T1000 (cell line): ENCODE measurements at places on chromosomes 16 and 17.

DNA sequence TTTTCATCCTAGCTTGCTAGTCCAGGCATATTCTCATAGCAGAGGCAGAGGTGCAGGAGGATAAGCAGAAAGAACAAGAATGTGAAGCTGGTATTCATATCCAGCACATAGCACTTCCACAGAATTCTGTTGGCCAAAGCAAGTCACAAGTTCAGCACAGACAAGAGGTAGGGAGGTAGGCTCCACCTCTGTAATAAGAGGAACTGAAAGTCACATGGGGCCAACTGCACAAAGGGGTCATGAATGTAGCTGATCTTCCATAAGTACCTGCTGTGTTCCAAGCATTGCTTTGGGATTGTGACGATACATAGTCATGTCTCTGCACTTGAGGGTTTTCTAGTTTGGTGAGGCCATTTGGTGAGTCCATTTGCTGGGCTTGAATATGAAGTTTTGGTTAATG lies 110.8 kb upstream of the MPHOSPH6 start:
- DNase-seq: no peak

DNA sequence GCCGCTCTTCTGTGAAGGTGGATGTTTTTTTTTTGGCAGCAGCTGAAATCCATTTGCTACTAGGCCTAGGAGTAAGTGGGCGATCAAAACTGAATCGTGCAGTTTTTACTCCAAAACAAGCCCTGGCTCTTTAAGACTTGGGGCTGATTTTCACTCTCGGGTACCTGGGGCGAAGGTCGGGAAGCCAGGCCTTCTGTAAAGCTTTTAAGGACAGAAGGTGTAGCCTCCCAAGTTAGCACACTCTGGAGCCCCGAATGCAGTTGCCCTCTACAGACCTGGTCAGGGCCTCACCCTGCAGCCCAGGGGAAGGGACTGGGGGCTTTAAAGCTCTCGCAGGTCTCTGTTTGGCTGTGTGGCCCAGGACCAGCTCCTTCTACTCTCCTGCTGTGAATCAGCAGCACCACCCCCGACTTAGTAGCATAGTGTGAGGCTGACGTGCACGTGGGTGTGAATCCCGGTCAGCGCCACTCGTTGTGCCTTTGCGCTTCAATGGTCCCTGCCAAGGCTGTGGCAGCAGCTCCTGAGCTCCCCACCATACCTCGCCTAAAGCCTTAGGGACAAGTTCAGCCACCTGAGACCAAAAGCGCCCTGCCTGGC lies 49.9 kb downstream of the TMEM235 start:
- DNase-seq: no peak

DNA sequence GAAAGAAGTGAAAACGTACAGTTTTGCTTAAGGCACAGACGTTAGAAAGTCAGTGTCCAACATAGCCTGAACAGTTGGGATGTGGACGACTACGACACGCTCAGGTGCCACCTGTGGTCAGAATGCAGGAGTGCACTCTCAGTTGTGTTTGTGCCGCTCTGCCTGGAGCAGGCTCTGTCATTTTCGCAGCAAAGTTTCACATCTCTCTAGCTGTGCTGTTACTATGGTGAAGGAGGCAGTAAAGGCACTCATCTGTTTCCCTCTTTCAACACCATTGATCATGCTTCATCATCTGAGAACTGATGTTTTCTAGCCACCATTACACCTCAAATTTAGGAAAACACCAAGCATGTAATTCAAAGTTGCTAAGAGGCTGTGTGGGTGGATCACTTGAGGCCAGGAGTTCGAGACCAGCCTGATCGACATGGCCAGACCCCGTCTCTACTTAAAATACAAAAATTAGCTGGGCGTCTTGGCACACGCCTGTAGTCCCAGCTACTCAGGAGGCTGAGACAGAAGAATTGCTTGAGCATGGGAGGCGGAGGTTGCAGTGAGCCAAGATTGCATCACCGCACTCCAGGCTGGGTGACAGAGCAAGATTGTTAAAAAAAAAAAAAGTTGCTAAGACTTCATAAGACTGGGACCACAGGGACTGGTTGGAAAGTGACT lies 44.9 kb upstream of the DNAJA2 start:
- no peak for DNase-seq

DNA sequence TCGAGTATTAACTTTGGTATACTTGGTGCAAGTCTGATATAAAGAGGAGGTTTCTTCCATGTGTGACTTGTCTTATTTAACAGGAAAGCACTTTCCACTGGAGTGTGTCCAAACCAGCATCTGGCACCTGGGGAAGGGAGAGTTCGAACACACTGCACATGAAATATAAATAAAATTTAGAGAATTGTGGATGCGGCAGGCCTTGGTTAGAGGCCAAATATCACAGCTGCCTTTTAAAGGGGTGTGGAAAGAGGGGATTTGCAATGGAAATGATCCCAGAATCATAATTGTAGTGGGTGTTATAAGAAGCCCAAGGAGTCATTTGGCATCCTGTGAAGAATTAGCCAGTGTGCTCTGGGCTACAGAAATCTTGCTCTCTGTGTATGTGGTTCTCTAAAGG lies 4.3 kb upstream of the NXN start:
- no peak for DNase-seq

- DNase-seq: no peak
These were observed 17.4 kb downstream of the NF1 start for GRCh38 chr17:31112001-31112661.

DNA sequence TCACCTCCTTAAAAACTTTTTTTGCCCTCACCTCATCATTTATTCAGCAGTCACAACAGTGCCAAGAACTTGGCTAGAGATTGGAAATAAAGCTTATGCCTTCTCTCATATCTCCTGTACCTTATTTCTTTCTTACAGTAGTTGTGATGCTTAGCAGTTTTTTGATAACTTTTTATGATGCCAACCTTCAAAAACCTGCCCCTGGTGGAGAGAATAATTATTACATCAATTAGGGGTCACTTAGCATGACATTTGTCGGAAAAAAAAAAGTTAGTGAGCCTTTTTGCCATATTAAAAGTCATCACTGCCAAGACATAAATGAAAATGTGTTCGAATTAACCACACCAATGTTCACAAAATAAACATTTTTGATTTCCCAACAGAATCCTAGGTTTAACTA lies 296.6 kb downstream of the WWOX start:
- DNase-seq: no peak

GRCh38 chr17:82217530-82218204 lies 5.0 kb upstream of the CCDC57 start:
- DNase-seq: no peak

- DNase-seq: no peak
These were observed 3.4 kb downstream of the LYRM1 start for GRCh38 chr16:20903899-20904506.

- DNase-seq: no peak
These were observed 202.1 kb upstream of the IRX3 start for GRCh38 chr16:54488729-54489128.

DNA sequence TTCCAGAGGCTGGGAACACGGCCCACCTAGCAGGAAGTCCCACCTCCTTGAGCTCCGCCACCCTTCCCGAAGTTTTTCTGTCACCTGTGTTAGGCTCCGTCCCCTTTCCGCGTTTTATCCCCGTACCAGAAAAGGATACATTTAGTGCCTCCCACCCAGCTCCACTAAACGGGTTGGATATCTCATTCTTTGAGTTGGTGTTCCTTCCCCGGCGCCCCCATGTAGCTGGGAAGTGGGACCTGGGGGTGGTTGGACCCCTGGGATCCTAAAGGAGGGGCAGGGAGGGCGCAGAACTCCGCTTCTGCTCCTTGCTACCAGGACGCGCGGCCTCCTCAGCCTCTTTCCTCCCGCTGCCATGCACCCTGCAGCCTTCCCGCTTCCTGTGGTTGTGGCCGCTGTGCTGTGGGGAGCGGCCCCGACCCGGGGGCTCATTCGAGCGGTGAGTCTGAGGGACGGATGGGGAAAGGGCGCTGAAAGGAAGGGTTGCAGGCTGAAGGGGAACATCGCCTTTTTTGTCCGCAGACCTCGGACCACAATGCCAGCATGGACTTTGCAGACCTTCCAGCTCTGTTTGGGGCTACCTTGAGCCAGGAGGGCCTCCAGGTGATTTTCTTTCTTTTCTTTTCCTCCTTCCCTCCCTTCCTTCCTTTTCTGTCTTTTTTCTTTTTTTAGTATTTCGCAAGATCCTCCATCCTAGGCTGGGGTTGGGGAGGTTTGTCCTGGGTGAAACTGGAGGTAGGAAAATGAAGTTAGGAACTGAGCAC lies 669 bp downstream of the RNF167 start:
- DNase-seq: no peak

- no peak for DNase-seq
These were observed 147.8 kb downstream of the SPECC1 start for GRCh38 chr17:20157001-20157310.

DNA sequence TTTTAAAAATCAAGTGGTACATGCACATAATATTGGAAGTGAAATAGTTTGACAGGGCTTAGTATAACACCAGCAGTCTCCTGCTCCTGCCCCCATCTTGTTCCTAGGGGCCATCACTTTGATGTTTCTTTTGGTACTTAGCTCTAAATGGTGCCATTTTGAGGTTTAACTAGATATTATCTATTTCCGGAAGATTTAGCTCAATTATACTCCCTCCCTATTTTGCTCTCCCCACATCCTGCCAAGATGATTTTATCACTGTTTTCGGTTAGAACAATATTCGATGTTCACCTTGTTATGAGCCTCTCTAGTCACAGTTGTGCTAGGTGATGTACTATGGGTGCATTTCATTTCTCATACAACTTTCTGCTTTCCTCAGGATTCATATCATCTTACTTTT lies 20.0 kb upstream of the SLC35G3 start:
- DNase-seq: no peak

GRCh38 chr17:37133136-37133535 lies 184.4 kb downstream of the AATF start:
- DNase-seq: no peak

- DNase-seq: no peak
These were observed 517.6 kb downstream of the MAF start for GRCh38 chr16:79082970-79083369.

GRCh38 chr17:34413443-34414119 lies 50.5 kb upstream of the CCL1 start:
- no peak for DNase-seq

- DNase-seq: no peak
These were observed 453.3 kb downstream of the KCNJ2 start for GRCh38 chr17:70622368-70623260.

DNA sequence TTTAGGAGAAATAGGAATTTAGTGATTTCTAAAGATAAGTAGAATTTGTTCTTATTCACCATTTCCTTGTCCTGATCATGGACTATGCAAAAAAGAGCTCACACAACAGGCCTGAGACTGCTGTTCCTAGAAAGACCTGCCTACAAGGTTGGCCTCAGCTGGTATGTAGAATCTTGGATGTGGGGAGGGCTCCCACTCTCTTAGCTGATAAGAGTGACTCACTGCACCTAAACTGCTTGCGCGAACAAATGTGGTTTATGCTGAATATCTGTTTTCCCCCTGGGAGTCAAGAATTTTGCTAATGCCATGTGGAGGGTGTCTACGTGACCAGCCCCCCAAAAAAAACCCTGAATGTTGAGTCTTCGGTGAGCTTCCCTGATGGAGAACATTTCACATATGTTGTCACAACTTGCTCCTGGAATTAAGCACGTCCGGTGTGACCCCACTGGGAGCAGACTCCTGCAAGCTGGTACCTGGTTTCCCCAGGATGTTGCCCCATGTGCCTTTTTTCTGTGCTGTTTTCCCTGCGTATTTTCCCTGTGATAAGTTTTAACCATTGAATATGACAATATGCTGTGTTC lies 68.8 kb upstream of the HSBP1 start:
- DNase-seq: no peak

DNA sequence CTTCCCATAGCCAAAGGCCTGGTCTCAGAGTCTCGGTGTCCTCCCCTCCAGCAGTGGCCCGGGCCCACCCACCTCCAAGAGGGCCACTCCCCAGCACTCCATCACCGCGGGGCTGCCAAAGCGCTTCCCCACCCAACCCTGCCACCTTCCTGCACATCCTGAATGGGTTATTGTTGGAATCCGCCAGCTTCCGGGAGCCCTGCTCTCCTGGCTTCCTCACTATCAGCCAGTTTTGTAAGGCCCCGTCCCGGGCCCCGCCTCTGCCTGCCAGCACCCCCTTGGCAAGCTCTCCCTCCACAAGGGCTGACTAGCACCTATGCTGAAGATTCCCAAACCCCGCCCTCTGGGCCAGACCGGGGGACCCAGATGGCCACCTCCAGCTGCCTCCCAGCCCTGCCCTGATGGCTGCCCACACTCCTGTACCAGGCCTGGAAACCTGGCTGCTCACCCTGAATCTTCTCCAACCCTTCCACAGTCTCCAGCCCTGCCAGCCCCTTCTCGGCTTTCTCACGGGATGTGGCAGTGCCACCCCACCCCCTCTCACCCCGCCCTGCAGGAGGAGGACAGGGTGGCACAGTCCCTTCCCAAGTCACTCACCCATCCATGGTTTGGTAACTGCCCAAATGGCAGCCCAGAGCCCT lies 14.4 kb downstream of the MYBBP1A start:
- DNase-seq: no peak

DNA sequence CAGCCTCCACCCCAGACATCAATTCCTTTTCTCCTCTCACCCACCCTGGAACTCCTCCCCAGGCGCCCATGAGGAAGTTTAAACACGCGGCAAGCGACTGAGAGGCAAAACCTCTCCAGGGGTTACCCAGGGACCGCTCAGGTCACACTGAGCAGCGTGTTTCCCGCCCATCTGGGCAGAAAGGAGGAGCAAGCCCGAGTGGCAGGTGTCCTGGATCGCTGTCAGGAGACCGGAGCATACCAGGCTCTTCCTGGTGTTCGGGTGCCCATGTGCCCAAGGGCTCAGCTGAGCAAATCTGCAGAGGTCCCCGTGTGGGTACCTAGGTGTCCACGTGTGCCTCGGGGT lies 491 bp downstream of the SLC25A19 start:
- no peak for DNase-seq

GRCh38 chr17:50440172-50440837 lies 14.3 kb downstream of the ACSF2 start:
- DNase-seq: no peak

DNA sequence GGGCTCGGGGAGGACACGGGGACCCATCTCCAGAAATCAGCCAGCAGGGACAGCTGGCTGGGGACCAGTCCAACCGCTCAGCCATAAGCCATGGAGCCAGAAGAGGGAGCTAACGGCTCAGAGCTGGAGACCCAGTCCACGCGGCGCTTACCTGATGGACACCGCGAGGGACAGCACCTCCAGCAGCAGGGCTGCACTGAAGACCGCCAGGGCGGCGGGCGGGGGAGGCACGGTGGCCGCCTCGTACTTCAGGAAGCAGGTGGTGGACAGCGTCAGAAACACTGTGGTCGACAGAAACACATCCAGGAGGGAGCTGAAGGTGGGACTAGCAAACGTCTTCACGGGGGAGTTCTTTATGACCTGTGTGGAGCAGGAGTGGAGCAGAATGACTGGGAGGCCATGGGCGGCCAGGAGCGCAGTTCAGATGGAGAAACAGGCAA lies 102.6 kb upstream of the CREBBP start:
- DNase-seq: no peak

DNA sequence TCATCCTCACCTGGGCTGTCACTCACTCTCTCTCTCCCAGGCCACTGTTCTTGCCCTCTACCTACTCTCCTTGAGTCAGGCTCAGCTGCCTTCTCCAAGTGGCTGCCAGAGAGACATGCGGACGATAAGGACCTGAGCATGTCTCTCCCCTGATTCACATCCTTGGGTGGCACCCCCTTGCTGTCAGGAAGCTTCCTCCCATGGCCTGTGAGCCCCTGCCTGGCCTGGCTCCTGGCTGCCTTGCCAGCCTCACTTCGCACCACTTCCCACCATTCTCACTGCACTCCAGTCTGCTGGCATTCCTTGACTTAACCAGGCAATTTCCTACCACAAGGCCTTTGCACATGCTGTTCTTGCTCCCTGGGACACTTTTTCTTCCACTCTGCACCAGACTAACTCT lies 2.7 kb upstream of the ALDH3A1 start:
- no peak for DNase-seq

GRCh38 chr17:39607851-39608130 lies at the start of gene NEUROD2:
Gene NEUROD2 (minus strand): TSS chr17:39607920. CDS start chr17:39606599, 1,321 bp downstream.
- DNase-seq: no peak
